ENCODE measurements at places on chromosomes 2 and 18.
A peak's percentile ranks its signal among the peaks of the same experiment; 100 is the strongest.

GRCh38 chr18:71371951-71372605 is 1083.2 kb downstream of the SOCS6 start:
- no peak for DNase-seq

DNA sequence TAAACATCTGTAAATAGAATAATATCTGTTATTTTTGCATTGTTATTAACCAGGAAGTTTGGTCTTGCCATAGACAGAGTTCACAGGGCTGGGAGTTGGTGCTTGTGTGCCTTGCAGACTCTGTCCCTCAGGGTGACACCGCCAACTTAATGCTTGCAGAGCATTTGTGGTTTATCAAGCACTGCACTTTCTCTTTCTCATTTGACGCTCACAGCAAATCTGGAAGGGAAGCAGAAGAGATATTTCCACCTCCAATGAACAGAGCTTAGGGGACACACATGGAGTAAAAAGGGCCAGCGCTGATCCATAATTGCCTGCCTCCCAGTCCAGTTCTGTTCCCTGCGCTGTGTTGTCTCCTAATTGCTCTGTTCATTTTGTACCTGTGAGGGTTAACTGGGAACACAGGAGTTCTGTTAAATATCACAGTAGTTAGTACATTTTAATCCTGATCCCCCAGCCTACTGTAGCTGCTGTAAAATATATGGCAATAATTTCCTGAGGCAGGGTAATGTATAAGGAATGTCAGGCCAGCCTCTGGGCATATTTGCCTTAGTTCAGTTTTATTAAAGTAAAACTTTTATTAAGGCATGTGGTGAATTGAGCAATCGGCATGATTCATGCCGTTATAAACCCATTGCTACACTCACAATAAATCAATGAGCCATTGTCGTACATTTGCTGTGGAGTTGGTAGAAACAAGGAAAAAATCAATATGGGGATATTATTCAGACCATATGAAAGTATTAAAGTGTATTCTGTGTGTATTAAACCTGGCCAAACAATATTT is 182.5 kb upstream of the OSR1 start:
- DNase-seq, result peak; percentile 94

GRCh38 chr2:203361922-203362321 is 33.7 kb downstream of the ABI2 start:
- no peak for DNase-seq

GRCh38 chr18:63182310-63182772 is 137.2 kb downstream of the BCL2 start:
- DNase-seq, result no peak

- no peak for DNase-seq
These were observed 127.4 kb downstream of the CDC42EP3 start for GRCh38 chr2:37543999-37544557.

DNA sequence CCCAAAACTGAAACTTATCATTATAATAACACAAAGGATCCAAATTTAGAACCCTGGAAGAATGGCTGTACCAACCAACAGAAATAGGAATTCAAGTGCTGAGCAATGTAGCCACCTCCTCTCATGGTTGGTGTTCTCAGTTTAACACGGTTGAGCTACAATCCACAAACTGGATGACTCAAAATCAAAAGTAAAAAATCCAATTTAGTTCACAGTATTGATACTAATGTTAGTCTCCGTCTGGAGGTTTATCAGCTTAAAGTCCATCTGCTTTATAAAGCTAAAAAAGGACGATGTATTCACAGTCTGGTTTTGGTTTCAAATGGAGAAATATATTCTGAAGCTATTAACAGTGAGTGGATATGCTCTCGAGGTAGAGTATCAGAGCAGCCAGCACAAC is 40.5 kb downstream of the CNTNAP5 start:
- DNase-seq, result no peak

GRCh38 chr2:211251016-211251415 is 694.6 kb downstream of the CPS1 start:
- no peak for DNase-seq

GRCh38 chr2:236738896-236739295 is 169.3 kb downstream of the ACKR3 start:
- no peak for DNase-seq

- peak; percentile 55 for DNase-seq
These were observed 209.1 kb upstream of the REV1 start for GRCh38 chr2:99698896-99699295.

Data from EL (cell line).